ENCODE measurements at places on chromosomes 16 and 17.
A peak's percentile ranks its signal among the peaks of the same experiment; 100 is the strongest.

- no peak for DNase-seq
Measured at GRCh38 chr16:55778757-55779156, 54.1 kb downstream of the CES1 start.

DNA sequence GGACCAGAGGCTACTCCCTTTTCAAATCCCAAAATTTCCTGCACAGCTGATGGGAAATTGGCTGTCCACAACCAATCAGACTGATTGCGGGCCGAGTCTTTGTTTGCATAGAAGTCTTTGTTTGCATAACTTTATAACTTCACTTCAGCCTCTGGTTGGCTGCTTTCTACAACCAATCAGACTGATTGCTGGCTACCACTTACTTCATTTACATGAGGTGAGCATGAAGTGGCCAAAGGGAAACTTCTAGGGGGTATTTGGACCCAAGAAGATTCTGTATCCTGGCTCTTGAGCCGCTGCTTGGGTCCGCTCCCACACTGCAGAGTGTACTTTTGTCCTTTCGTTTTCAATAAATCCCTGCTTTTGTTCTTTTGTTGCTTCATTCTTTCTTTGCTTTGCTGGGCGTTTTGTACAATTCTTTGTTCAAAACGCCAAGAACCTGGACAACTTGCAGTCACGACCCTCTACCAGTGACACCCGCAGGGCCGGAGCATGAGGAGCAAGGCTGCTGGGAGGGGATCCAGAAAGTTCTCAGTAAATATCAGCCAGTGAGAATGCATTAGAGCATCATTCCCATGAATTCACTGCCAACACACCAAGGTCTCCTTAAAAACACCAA, 67.5 kb downstream of the IQCK start:
- DNase-seq, result peak; percentile 5

- no peak for DNase-seq
Measured at GRCh38 chr16:67449336-67449735, 18.4 kb downstream of the HSD11B2 start.

- no peak for DNase-seq
Measured at GRCh38 chr17:19558946-19559345, 25.3 kb downstream of the SLC47A1 start.

DNA sequence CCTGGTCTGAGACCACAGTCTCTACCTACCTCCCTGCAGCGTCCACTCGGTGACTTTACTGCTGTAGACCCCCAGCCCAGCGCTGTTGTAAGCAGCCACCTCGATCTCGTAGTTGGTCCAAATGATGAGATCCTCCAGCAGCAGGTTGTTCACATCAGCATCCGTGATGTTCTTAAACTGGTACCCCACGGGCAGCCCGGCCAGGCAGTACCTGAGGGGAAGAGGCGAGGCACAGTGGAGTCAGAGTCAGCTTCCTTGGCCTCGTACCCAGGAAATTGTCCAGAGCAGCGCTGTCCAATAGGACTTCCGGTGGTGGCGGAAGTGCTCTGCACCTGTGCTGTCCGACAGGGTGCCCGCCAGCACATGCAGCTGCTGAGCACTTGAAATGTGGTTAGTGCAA, 104.0 kb upstream of the CDC42EP4 start:
- no peak for DNase-seq

GRCh38 chr17:5210091-5210490, 18.4 kb upstream of the ZNF594 start:
- no peak for DNase-seq

DNA sequence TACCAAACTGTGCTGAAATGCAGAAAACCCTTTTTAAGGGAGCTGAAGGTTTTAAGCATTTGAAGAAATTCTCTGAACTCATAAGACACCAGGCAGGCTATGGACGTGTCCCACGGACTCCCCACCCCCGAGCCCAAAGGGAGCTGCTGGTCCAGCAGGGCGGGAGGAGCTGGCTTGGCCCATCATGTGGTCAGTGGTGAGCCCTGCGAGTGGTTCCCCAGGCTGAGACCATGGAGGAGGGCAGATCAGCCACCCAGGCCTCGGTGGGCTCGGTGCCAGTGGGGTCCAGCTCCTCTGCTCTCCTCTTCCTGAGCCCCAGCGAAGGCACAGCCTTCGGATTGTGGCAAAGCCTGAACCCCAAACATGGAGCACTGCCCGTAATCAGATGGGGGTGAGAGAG, 27.0 kb downstream of the LGALS3BP start:
- DNase-seq, result no peak

DNA sequence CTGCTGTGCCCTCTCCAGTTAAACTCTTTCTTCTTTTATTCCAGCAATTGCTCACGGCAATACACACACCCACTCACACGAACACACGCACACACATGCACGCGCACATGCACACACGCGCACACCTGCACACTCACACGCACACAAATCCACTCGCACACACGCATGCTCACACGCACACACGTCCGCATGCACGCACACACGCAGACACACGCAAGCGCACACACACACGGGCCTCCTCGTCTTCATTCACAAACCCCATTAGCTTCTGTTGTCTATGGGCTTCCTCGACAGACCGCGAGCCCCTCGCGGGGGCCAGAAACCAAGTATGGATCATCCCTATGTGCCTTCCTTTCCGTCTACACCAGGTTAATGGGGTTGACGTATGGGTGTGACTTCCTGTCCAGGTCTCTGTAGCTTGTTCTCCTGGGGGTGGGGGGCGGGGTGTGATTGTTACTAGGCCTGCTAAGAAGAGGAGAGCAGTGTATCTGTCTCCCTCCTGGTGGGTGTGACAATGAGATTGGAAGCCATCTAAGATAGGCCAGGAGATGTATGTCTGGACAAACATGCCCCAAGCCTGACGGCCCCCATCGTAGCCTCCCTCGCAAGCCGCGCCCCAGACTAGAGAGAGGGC, 670 bp upstream of the CTF1 start:
- DNase-seq, result no peak

Data from activated CD8-positive, alpha-beta memory T cell treated with anti-CD3 and anti-CD28 coated beads for 24 hours (primary cell).